ENCODE measurements at places on chromosomes 11 and 22.

- DNase-seq = no peak
Measured at GRCh38 chr22:49203859-49204598, 623.6 kb downstream of the BRD1 start.

- DNase-seq = no peak
Measured at GRCh38 chr22:39900306-39901227, at the start of gene GRAP2. Gene GRAP2, plus strand, starts transcription at chr22:39901084. Its CDS starts 46,023 bp downstream, at chr22:39947107.

GRCh38 chr11:133746663-133747306, 98.5 kb downstream of the SPATA19 start:
- no peak for DNase-seq

DNA sequence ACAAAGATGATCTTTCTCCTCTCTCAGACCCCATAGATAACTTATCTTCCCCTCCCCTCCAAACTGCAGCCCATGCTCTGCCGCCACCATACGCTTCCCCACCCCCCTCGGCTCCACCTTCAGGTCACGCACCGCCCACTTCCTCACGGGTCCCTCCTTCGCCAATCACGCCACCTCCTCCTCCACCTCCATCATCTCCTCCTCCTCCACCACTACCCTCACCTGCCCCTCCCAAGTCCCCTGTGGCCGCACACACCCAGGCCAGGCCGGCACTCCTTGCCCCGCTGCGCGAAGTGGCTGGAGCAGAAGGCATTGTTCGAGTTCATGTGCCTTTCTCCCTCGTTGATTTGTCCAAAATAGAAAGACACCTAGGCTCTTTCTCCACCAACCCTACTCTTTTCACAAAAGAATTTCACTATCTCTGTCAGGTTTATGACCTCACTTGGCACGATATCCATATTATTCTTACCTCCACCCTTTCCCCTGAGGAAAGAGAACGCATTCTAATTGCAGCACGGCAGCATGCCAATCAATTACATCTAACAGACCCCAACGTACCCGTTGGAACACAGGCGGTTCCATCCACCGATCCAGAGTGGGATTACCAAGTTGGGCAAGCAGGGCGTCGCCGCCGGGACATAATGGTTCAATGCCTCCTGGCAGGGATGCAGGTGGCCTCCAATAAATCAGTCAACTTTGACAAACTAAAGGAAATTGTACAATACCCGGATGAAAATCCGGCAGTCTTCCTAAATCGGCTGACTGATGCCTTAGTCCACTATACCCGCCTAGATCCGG, 12.3 kb upstream of the OR56A3 start:
- no peak for DNase-seq

GRCh38 chr11:121417055-121417551, 35.0 kb upstream of the SORL1 start:
- DNase-seq = no peak

DNA sequence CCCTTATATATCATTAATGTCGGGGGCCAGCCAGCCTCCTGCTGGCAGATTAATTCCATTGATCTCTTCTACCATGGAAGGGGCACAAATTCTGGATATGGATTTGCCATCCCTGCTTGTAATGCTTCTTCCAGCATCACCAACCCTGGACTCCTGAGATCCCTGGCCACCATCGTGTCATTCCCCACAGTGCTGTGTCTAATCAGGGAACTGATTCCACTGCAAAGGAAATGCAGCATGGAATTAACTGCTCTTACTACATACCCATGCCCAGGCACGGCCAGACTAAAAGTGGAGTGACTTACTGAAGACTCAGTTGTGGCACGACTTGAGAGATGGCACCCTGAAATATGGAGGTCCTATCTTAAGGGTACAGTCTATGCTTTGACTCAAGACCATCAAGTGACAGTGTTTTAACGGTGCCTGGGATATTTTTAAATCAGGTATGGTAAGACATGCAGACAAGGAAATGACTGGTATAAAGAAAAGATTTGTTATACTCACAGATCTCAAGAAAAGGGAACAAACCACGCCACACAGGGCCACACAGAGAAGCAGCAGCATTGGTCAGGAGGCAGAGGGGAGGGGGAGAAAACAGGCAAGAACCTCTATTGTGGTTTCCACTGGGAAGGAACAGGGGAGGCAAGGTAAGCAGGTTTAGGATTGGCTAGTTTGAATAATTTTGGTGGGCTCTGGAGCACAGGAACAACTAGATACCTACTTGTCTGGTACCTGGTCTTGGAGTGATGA, 65.1 kb downstream of the IGLL5 start:
- no peak for DNase-seq

DNA sequence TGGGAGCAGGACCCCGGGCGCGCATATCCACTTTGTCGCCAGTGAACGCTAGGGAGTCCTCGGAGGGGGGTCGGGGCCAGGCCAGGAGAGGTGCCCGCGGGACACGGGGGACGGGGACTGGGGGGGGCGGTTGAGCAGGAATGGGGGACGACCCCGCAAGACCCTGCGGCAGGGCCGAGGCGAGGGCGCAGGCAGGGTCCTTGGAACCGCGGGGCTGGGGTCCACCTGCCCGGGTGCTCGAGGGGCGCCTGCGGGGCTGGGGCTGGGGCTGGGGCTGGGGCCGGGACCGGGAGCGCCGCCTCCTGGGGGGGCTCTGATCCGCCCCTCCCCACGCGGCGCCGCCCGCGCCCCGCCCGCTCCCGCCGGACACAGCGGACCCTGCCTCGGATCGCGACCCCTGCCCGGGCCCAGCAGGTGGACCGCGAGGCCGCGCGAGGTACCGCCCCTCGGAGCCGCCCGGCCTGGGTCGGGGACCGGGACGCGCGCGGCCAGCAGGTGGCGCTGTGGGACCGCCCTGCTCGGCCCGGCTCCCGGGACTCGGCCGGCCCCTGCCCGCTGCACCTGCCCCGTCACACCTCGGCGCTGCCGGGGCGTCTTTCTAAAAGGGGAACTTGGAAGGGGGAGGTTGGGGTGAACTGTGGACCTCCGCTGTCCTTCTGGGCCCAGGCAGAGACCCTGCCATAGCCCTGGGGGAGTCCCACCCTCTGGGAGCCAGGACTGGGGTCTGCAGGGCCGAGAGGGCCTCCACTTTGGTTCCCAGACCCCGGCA, 11.0 kb downstream of the CRELD2 start:
- peak; percentile 42 for DNase-seq

DNA sequence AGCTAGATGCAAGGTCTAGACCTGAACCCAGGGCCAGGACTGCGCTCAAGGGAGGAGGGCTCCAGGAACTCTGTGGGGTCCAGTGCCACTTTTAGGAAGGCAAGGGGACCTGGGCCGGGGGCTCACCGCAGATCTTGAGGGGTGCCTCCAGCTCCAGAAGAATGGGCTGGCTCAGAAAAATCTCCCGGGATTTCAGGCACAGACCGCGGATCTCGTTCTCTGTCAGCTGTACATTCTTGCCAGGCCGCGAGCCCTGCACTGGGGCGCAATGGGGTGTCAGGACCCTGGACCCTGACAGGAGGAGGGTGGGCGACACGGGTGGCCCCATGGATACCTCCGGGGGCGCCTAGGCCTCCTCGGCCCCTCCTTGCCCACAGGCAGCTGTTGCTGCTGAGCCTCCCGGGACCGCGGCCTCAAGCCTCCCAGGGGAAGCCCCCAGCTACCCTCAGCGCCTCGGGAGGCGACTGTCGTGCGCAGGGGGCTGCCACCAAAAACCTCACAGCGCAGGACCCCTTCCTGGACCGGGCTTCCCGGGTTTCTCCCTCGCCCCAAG, 640 bp downstream of the PPP1CA start:
- no peak for DNase-seq

DNA sequence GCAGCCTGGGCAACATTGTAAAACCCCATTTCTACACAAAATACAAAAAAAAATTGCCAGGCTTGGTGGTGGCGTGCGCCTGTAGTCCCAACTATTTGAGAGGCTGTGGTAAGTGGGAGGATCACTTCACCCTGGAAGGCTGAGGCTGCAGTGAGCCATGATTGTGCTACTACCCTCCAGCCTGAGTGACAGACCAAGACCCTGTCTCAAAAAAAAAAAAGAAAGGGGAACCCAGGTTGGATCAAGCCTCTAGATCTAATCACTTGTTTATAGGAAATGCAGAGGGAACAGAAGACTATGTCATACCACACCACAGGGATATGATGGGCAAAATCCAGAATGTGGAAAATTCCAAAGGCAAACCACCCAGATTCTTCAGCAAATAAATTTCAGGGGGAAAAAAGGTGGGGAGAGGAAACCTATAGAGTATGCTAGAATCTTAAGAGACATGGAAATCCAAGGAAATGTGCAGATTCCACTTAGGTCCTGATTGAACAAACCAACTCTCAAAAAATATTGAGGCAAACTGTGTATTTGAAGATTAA, 16.5 kb upstream of the MALAT1 start:
- no peak for DNase-seq

GRCh38 chr22:24763872-24764485, 10.5 kb downstream of the PIWIL3 start:
- no peak for DNase-seq

DNA sequence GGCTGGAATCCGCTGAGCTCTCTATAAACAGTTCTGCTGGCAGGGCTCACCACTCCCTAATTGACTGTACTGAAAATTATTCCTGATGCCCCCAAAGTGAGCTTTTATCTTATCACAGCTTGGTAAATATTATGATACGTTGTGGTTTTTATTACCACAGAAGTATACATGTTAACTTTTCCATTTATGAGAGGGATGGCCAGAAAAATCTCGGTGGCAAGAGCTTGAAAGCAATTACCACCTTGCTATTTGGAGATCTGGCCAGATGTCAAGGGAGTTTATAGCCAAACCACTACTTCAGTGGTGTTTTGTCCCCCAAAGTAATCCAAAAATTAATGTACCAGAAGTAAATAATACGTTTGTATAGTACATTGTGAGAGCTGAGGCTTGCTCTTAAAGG, 75.4 kb upstream of the RCN1 start:
- peak; percentile 27 for DNase-seq

DNA sequence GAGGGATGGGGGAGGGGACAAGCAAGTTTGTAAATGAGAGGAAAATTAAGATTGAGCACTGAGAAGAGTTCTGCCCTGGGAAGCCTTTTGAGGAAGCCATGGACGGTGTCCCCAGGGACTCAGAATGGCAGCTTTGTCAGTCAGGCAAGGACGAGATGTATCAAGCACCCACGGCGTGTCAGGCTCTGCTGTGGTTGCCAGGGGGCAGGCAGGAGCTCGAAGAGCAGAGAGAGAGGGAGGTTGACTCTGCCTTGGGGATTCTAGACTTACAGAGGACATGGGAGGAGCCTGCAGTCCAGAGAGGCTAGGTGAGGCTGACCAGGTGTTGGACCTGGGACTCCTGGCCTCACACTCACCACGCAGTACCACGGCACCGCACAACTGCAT, 29.1 kb upstream of the SYT7 start:
- peak; percentile 63 for DNase-seq

DNA sequence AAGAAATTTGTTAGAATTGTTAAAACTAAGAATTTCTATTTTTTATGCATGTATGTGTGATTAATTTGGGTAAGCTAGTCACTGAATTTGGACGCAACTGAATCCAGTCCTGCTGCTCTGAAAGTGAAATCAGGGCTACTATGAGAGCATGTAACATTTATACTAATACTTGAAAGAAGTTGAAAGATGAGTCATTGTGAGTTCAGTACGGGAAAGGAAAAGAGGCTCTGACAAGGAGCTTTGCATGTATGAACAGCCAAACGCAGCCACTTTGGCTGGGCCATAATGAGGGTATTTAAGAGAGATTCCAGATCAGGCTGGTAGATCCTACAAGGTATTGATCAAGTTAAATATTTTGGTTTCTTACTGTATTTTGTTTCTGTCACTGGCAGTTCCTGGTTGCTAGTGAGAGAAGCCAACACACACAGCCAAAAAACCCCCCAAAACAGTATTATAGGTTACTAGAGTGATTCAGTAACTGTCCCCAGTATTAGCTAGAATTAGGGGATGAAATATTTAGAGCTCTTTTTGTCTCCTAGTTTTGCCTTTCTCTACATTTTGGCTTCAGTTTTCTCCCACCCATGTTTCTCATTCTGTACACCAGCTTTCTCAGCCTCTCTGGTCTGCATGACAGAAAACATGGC, 14.1 kb downstream of the AASDHPPT start:
- DNase-seq = no peak

DNA sequence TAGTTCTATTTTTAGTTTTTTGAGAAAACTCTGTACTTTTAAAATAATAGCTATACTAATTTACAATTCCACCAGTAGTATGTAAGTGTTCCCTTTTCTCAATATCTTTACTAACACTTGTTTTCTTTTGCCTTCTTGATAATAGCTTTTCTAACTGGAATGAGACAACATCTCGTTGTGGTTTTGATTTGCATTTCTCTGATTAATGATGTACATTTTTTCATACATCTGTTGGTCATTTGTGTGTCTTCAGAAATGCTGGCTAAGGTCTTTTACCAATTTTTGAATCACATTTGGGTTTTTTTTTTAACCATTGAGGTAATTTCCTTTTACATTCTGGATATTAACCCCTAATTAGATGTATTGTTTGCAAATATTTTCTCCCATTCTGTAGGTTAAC, 258.9 kb downstream of the DYNC2H1 start:
- DNase-seq = no peak

DNA sequence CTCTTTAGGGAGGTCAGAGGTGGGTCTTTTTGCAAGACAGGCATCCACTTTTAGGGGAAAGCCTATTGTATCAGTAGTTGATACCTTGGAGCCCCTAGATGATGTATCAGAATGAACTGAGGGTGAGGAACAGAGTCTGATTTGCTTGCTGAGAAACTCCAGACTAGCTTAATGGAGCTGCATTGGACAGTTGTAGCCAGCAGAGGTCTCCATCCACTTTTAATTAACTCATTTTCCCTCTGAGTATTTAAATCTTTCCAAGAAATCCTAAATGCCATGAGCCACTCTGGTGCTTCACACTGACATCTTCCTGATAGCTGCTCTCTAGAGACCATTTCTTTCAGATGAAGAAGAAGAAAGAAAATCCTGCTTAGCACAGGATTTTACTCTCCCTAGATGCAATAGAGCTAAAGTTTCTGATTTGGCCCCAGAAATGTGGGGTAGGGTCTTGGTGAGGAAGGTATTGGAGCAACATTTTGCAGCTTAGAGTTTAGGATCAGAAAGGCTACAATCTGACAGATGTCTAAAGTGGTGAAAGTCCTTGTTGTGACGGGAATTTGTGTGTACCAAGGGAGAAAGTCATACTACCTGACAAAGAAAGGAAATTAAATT, 38.0 kb downstream of the EXT2 start:
- peak; percentile 29 for DNase-seq

GRCh38 chr11:128519338-128519737, 68.0 kb downstream of the ETS1 start:
- DNase-seq = no peak

- DNase-seq = no peak
Measured at GRCh38 chr11:330307-330693, 9.6 kb upstream of the IFITM3 start.

- DNase-seq = no peak
Measured at GRCh38 chr11:828506-829175, 922 bp downstream of the CRACR2B start.

GRCh38 chr11:111520560-111520959, 6.0 kb downstream of the HOATZ start:
- no peak for DNase-seq

GRCh38 chr22:39712751-39713525, 142.4 kb downstream of the CACNA1I start:
- DNase-seq = no peak

- DNase-seq = no peak
Measured at GRCh38 chr11:91921974-91922373, 302.6 kb upstream of the FAT3 start.

GRCh38 chr11:118980191-118980881, 8.8 kb downstream of the FOXR1 start:
- no peak for DNase-seq
